Breast epithelium (tissue), 4 donors: ENCODE measurements at places on chromosomes 2 and 18. TPM values are rescaled to one million over a fixed set of nuclear protein-coding genes. Genes with fewer than 3 reads are reported as not detected.

- DNase-seq = no peak
- no peaks in the 10 kb centered on the region for H3K36me3 ChIP-seq
- H3K27ac ChIP-seq = peak overlapping the region; percentile 33
- no peaks in the 10 kb centered on the region for H3K27me3 ChIP-seq
- H3K4me3 ChIP-seq = no peak overlapping the region
Measured at GRCh38 chr2:54983345-54984220, 66.7 kb downstream of the RTN4 start.

GRCh38 chr18:58313491-58314032, 269.5 kb downstream of the NEDD4L start:
- no peaks in the 10 kb centered on the region for H3K36me3 ChIP-seq
- H3K4me3 ChIP-seq = no peak overlapping the region
- no peaks in the 10 kb centered on the region for H3K4me1 ChIP-seq
- DNase-seq = no peak
- H3K27ac ChIP-seq = peak overlapping the region; percentile 77

DNA sequence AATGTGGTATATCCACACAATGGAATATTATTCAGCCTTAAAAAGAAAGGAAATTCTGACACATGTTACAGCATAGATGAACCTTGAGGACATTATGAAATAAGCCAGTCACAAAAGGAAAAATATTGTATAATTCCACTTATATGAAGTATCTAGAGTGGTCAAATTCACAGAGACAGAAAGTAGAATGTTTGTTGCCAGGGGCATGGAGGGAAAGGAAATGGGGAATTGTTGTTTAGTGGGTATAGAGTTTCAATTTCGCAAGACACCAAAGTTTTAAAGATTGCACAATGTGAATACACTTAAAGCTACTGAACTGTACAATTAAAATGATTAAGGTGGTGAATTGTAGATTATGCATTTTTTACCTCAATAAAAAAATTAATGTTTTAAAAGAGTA, 92.9 kb downstream of the TXNL1 start:
- no peaks in the 10 kb centered on the region for H3K4me1 ChIP-seq
- no peaks in the 10 kb centered on the region for H3K36me3 ChIP-seq
- no peak overlapping the region for H3K4me3 ChIP-seq
- no peak overlapping the region for H3K27ac ChIP-seq
- no peak for DNase-seq

- H3K27ac ChIP-seq = no peak overlapping the region
- H3K4me1 ChIP-seq = no peaks in the 10 kb centered on the region
- H3K4me3 ChIP-seq = no peak overlapping the region
- H3K27me3 ChIP-seq = no peaks in the 10 kb centered on the region
Measured at GRCh38 chr2:157815421-157815820, 60.7 kb downstream of the ACVR1 start.

GRCh38 chr2:101516823-101517690, 42.1 kb upstream of the RFX8 start:
- H3K36me3 ChIP-seq = no peaks in the 10 kb centered on the region
- H3K4me3 ChIP-seq = no peak overlapping the region
- no peaks in the 10 kb centered on the region for H3K4me1 ChIP-seq
- no peak for DNase-seq

DNA sequence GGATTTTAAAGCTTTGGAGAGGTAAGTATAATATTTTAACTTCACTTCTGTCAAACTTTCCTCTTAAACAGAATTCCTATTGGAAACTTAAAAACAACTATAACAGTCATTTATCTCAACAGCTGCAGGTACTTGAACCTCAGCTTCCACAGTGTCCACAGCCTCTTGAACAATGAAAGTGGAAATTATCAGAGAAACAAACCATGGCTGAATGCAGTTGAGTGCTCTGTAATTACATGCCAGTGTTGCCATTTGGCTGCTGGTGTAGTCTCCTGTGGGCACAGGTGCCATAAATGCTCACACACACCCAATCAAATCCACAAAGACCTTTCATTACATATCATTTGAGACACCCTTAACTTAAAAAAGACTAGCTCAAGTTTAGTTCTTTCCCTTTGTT, 125.1 kb downstream of the CPS1 start:
- H3K4me3 ChIP-seq = no peak overlapping the region
- H3K4me1 ChIP-seq = no peaks in the 10 kb centered on the region
- no peaks in the 10 kb centered on the region for H3K27me3 ChIP-seq
- DNase-seq = no peak
- H3K27ac ChIP-seq = no peak overlapping the region

Gene FAM98A
- total RNA-seq = 31.8 TPM

Gene WIPF1
- total RNA-seq = 24.9 TPM

Gene MGAT4A
- total RNA-seq = 41.1 TPM

Gene CYP26B1
- 3.9 TPM for total RNA-seq
